ENCODE measurements at places on chromosomes 13 and 19. TPM values are rescaled to one million over a fixed set of nuclear protein-coding genes. Genes with fewer than 3 reads are reported as not detected.

GRCh38 chr19:6767357-6768235 lies at the start of gene SH2D3A:
Gene SH2D3A, minus strand, starts transcription at chr19:6767435. Its CDS starts 3,687 bp downstream, at chr19:6763748.
- DNase-seq = peak; percentile 87

GRCh38 chr19:48348045-48348444 lies 15.7 kb downstream of the TMEM143 start:
- DNase-seq = no peak

- no peak for DNase-seq
These were observed 53.0 kb upstream of the URAD start for GRCh38 chr13:28041501-28041900.

- DNase-seq = no peak
These were observed 45.4 kb downstream of the FAM124A start for GRCh38 chr13:51267622-51268021.

DNA sequence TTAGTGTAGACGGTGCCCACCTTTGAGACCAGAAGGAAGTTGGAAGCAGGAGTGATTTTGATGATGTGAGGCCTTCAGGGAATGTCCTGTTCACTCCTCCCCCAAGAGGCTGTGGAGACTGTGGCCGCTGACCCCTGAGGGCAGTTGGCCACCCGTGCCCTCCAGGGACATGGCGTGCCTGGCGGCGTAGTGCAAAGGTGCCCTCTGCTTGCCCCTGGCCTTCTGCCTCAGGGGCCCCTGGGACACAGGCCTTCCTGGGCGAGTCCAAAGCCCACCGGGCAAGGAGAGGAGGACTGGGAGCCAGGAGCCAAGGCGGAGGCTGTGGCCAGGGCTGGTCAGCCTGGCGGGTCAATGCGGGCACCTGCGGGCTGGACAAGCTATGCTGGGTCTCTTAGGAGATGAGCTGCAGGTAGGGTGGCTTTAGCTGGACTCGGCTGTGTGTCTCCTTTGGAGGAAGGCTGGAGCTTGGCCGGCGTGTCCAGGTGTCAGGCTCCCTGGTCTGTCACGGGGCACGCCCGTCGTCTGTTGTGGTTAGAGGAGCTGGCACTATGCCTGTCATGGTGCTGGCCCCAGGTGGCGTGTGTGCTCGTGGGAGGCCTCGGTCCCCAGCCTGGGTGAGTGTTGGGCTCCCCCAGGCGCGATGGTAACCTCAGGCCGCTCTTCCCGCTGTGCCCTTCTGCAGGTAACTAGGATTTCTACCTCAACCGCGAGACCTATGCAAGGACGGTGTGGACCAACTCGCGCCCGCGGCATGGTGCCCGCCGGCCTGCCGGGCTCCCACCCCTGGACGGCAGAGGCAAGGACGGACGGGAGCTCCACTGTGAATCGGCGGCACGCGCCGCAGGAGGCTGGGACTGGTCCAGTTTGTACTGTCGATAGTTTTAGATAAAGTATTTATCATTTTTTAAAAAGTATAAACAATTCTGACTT lies 6.8 kb downstream of the PLEKHJ1 start:
- no peak for DNase-seq

- DNase-seq = no peak
These were observed 839 bp downstream of the COG6 start for GRCh38 chr13:39656325-39656677.

DNA sequence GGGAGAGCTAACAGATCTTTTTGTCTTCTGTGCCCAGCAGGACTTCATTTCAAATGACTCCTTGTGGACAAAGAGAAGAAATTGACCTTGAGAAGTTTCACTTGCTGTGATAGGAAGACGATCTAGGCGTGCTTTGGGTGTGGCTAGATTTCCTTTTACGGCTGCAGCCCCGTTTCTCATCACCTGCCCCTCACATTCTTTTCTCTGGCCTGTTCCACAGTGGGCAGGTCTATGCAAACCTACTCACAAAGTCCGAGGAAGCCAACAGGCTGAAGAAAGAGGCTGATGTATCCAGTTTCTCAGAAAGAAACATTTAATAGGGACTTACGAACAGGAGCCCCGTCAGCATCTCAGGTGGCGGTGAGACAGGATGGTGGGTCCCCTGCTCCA lies 231.8 kb downstream of the FGF9 start:
- no peak for DNase-seq

- no peak for DNase-seq
These were observed 67.9 kb upstream of the ZNF724 start for GRCh38 chr19:23318143-23318542.

DNA sequence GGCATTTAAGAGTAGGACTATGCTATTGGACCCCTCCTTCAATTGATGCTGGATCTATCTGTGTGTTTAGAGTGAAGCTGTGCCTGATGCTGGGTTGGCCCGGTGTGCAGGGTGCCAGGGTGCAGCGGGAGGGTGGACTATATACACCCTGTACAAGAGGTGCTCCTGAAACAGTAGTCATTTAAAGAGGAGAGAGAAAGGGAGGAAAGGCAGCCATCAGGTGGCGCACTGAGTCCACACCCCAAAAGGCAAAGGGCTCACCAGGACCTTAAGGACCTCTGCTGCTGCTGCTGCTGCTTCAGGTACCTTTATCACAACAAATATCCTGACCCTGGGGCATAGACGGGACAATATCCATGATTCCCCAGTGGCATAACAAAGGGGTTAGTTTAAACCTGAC lies 39.4 kb downstream of the ZNF136 start:
- no peak for DNase-seq

- DNase-seq = no peak
These were observed 95.1 kb downstream of the TSHZ3 start for GRCh38 chr19:31254180-31254551.

GRCh38 chr13:98677398-98677797 lies 75.1 kb downstream of the SLC15A1 start:
- no peak for DNase-seq

DNA sequence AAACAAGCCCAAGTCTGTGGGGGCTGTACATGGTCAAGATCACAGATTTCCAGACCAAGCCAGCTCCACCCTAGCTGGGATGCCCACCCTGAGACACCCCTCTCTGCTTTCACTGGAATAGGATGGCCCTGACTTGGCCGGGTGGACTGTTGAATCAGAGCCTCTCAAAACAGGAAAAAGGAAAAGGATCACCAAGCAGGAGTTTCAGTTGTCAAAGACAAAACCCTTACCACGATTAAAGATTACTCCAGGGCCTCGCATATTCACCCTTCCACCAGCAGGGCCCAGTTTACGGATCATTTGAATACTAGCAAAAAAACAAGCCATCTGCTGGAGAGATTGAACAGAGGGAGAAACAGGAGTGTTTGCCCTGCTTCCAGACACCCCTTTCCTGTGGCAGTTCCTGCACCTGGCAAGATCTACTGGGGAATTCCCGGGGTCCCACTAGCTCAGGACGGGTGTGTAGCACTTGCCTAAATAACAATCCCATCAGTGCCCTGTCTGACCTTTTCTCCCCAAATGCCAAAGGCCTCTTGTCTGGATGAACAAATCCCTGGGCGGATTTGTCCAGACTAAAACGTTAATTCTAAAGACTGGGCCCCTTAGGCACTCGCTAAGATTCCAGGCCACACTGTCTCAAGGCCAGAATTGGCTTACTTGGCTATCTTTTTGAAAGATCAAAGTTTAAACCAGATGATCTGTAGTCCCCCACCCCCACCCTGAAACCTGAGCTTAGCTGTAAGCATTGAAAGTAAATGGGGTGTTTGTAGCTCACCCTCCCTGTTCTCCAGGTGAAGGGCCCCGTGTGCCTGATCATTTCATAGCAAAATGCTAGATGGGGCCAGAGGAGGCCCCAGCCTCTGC lies 38.4 kb downstream of the ACTN4 start:
- DNase-seq = no peak

- DNase-seq = no peak
These were observed 28.7 kb downstream of the CAPN12 start for GRCh38 chr19:38715555-38715954.

DNA sequence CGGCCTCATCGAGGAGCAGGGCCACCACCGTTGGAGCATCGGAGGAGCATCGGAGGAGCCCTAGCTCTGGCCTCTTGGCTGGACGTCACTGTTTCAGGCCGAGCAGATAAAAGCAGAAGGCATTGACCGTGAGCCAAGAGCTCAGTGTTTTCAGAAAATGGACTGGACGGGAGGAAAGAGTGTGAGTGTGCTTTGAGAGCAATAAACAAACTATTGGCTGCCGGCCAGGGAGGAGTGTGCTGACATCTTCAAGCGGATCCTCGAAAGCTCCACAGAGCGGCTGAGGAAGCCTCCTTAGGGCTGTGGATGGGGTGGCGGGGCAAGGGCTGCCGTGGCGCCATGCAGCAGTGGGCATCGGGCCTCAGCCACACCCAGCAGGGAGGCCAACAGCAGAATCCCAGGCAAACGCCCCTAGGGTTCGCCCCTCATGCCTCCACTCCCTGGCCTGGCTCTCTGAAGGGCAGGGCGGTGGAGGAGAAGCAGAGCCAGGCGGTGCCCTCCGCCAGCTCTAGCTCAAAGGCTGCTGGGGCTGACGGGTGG lies 41.8 kb downstream of the IRS2 start:
- no peak for DNase-seq

DNA sequence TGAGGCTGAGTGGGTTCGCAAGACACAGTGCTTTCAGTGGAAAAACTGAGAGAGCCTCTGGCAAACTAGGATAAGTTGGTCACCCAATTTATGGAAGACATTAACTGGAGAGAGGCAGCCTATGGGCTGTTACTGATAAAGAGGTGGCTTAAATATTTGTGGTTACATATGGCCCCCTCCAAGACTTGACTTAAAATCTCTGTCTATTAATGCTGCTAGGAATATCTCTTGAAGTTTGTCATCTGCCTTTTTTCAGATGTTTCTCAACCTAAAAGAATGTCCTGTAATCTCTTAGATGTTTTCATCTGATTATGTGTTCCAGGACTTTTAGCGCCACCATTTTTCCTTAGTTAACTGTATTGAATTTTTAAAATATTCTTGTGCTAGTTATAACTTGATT lies 54.6 kb downstream of the NAA16 start:
- no peak for DNase-seq

GRCh38 chr13:31201341-31202031 lies 1.7 kb downstream of the B3GLCT start:
- DNase-seq = no peak

DNA sequence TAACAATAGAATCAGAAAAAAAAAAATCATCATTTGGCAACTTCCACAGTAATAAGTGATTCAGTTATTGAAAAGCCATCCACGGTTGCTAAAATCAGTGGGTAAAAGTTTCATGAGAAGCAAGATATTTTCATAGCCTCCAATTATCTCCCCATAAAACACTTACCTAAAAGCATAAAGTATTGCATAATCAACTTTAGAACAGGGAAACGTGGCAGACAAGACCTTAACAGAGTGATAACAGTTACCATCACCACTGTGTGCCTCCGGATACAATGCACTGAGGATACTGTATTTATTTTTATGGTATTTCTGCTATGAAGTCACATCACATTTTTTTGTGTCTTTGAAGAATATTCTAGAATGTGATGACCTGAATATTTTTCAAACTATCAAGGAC lies 37.0 kb downstream of the ABCC4 start:
- no peak for DNase-seq

- no peak for DNase-seq
These were observed 16.2 kb downstream of the PLPP2 start for GRCh38 chr19:275000-275399.

DNA sequence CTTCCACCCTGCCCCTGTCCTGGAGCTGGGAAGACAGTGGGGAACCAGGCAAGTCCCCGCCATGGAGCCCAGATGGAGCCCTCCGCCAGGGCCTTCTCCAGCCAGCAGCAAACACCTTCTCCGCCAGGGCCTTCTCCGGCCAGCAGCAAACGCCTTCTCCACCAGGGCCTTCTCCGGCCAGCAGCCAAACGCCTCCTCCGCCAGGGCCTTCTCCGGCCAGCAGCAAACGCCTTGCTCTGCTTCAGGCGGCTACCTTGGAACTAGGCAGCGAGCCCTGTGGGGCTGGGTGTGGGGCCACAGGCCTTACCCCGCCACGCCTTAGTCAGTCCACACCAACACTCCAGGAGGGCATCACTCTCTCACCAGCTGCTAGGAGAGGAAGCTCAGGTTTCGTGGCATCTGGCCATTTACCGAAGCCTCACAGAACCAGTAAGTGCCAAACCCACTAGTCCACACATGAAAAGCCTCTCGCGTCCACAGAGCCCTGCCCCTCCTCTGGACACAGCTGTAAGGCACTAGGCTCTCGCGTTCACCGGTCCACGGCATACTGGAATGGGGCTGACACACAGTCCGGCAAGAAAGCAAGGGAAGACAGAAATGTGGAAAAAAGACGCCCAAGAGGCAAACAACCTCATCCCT lies 41.0 kb downstream of the MLLT1 start:
- DNase-seq = peak; percentile 88

- no peak for DNase-seq
These were observed 114.0 kb upstream of the KL start for GRCh38 chr13:32902029-32902780.

- peak; percentile 48 for DNase-seq
These were observed 50.2 kb downstream of the RFX2 start for GRCh38 chr19:6059988-6060599.

The MAP4K1 gene
- total RNA-seq = 5.5 TPM

The ZNF628 gene
- total RNA-seq = 5.7 TPM

The NLRP4 gene
- total RNA-seq = not detected

The NLRP7 gene
- not detected for total RNA-seq

The CD33 gene
- 17.4 TPM for total RNA-seq

The TMEM86B gene
- 1.7 TPM for total RNA-seq

The ADAMTSL5 gene
- 9.1 TPM for total RNA-seq

The FAM83E gene
- not detected for total RNA-seq

Data from posterior vena cava (tissue), 2 donors.